ENCODE measurements at places on chromosomes 3 and 15.
A peak's percentile ranks its signal among the peaks of the same experiment; 100 is the strongest.

DNA sequence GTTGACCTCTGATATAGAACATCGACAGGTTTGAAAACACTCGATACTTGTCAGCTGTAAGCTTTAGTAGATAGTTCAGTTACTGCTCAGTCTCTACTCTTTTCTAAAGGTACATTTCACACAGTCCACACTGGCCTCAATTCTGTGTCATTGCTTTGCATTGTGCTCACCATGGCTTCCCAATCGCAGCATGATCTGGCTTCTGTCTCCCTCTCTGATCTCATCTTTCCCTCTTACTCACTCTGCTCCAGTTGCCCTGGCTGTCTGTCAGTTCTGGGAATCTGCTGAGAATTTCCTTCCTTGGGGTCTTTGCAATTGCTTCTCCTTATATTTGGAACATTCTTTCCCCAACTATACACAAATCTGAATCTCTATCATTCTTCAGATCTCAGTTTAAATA, 80.6 kb downstream of the GTF2E1 start:
- DNase-seq = no peak

- DNase-seq = no peak
Measured at GRCh38 chr3:79018671-79019136, 749.1 kb downstream of the ROBO1 start.

- DNase-seq = peak; percentile 74
Measured at GRCh38 chr15:94670438-94671034, 439.2 kb downstream of the MCTP2 start.

DNA sequence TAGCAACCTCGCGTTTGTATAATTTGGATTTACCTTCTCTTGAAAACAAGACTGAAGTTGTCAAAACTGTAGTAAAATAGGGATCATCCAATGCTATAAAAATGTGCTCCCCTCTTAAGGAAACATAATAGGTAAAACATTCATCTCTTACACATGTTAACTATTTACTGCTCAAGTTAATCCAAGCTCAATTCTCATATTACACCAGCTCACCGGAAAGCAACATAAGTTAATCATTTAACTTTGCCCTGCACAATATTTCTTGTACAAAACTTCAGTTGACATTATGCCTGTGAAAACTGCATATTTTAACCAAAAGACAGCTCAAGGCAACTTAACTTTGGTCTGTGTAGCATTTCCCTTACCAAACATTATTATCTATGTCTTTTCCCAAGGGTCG, 634.2 kb downstream of the NAALADL2 start:
- no peak for DNase-seq

DNA sequence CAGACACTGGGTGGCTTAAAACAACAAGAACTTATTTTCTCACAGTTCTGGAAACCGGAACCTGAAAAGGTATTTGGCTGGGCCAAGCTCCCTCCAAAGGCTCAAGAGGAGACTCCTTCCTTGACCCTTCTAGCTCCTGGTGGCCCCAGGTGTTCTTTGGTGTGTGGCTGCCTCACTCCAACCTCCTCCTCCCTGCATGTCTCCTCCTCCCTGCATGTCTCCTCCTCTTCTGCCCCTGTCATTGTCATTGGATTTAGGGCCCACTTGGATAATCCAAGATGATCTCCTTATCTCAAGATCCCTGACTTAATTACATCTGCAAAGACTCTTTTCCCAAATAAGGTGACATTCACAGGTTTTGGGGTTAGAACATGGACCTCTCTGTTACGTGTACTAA, 69.8 kb upstream of the MFGE8 start:
- no peak for DNase-seq

Data from dermis microvascular lymphatic vessel endothelial cell (primary cell).